ENCODE measurements at places on chromosomes 12 and 14.

DNA sequence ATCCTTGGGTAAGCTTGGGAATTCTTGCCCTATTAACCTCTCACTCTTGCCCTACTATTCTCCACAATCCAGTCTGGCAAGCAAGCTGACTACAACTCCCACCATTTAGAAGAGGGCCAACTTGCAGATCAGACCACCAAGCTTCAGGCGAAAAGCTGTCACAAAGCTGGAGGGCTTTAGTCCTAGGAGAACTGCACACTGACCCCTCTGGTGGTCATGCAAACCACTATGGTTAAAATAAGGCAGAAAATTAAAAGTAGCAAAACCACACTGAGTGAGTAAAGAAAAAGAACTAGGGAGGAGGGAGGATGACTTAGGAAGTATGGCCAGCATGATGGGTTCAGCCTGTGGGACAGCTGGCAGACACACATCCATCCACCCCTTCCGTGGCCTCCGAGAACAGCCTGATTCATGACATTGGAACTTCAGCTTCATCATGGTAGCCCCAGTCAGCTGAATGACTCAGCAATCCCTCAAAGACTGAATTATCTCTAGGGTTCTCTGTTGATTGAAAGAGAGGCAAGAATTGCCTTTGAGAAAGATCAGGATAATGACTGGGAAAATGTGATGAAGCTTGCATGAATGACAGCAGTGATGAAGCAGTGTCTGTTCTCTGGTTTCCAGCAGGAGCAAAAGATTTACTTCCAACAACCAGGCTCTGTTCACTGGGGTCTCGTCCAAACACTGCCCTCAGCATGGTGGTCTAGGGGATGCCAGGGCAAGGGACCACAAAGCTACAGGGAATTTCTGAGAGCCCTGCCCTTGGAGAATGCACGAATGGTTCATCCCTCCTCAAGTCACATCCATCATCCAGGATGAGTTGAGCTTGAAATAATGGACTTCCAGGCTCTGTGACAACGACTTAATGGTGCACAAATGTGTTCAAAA lies 24.4 kb downstream of the PITPNM2 start:
- no peak for DNase-seq

GRCh38 chr14:76181546-76181945 lies 29.8 kb downstream of the GPATCH2L start:
- DNase-seq = no peak

- no peak for DNase-seq
Observed at GRCh38 chr14:75312341-75312740, 33.7 kb downstream of the FOS start.

DNA sequence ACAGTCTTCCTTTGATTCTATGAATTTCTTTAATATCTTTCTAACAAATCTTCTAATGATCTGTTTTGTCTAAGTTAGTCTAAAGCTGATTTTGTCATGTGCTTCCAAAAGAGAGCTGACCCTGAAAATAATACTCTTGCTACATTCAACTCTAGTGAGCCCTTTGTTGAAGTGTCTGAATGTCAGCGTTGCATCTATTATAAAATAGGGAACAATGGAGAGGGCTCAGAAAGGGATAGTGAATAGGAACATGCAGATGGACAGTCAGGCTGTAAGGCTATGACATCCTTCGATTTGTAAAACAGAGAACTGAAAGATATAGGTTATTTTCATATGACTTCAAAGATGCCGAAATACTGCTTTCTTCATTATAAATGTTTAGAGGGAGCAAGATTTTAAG lies 304.5 kb downstream of the GALC start:
- no peak for DNase-seq

DNA sequence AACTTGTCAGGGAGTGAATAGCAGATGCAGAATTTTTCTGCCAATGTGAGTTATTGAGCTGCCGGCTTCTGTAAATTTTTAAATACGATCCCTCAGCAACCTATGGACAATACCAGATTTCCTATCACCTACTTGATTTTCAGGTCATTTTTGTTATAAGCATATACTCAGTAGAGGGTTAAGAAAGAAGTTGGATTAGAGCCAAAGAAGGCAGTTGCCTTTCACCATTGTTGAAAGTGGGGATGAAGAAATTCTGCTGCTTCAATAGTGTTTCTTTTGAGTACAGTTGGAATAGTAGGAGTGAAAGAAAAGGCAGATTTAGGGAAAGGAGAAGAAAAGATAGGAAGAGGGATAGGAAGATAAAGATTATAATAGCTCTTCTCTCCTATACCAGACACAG lies 197.1 kb downstream of the ATP23 start:
- DNase-seq = no peak

DNA sequence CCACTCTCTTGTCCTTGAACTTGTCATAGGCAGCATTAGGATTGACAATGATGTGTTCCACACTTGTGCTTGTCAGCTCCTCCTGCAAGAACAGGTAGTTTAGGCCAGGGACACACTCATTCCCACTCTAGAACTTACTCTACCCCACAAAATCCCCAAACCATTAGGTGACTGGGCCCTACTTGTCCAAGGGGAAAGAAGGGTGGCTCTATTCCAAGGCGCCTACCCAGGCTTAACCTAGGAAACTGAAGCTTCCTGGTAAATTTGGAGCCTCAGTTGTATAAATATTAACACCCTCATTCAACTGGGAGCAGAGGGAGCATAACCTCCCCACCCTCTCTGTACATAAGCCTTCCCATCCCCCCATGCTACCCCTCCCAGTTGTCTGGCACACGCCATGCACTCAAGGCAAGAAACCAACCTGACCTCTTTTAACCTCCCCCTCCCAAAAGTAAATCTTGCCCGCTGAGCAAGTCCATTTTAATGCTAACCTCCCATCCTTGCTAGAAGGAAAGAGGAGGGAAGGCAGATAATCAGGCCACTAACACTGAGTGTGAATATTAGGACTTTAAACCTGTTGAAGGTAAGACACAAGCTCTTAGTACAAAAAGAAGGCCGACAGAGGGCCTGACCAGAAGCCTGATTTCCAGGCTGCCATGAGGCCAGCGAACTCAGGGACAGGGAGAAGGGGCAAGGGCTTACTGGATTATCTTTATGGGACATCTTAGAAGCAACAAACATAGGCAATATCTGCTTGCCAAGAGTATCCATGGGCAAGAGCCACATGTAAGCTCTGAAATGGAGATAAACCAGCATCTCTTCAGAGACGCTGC lies 11.0 kb downstream of the DCTN2 start:
- no peak for DNase-seq

GRCh38 chr12:19121449-19122018 lies 8.0 kb upstream of the PLEKHA5 start:
- no peak for DNase-seq

DNA sequence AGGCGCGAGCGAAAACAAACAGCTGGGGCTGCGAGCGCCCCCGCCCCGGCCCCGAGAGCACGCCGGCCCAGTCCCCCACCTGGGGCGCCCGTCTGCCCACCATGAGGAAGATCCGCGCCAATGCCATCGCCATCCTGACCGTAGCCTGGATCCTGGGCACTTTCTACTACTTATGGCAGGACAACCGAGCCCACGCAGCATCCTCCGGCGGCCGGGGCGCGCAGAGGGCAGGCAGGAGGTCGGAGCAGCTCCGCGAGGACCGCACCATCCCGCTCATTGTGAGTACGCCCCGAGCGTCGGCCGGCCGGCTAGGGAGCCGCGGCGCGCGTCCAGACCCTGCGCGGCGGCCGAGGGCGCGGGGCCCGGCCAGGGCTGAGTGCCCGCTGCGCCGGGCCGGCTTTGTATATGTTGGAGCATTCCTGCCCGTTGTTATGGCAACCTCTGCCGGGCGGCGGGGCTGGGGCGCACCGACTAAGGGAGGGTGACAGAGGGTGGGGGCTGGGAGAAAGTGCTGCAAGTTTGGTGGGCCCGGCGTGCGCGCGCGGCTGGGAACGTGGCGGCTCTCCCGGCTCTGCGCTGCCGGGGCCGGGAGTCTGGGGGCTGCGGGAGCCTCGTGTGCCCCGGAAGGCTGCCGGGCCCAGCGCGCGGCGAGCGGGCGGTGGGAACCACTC lies 367 bp downstream of the GALNT16 start:
- DNase-seq = no peak

DNA sequence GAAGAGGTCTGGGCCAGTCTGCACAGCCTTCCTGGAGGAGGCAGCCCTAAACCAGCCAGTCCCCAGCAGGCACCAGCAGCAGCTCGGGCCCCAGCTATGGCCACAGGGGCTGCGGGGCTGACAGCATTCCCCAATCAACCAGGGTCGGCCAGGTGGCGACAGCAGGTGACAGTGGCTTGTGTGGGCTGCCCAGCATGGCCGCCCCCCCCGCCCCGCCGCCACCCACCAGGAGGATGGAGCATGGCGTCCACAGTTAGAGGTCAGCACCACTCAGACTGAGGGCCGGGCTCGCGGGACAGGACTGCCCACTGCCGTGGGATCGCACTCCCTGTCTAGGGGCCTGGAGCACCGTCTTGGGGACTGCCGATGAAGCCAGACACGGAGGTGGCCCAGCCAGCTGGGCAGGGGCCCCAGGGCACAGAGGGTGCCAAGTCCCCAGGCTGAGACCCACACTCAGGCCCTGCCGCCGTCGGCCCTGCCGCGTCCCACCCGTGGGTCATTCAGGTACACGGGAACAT lies 15.0 kb downstream of the AKT1 start:
- DNase-seq = no peak

DNA sequence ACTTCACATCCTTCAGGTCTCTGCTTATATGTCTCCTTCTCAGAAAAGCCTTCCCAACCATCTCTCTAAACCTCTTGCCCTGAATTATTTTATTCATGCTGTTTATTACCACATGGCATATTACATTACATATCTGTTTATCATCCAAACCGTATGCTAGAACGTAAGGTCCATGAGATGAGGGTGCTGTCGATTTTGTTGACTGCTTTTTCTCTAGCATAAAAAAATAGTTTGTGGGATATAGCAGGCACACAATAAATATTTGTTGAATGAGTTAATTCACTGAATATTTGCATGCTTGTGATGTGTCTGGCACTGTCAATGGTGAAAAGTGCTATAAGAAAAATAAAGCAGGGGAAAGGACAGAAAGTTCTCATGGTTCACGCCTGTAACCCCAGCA lies 22.9 kb downstream of the SAMD4A start:
- no peak for DNase-seq

DNA sequence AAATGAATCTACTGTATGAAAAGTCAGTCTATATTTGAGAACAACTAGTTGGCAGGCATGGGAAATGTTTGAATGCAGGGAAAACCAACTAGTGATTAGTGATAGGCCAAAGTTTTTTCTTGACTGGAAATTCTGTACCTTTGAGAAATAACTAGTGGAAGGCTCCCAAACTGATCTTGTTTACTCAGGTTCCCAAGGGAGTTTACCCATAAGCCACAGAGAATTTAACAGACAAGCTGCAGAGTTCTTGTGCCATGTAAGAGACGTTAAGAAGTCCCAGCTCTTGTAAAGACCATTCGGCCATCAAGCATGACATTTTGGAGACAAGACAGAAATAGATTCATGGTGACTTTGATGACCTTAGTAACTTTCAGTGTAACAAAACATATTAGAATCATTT lies 1882.8 kb upstream of the SEL1L start:
- DNase-seq = no peak

DNA sequence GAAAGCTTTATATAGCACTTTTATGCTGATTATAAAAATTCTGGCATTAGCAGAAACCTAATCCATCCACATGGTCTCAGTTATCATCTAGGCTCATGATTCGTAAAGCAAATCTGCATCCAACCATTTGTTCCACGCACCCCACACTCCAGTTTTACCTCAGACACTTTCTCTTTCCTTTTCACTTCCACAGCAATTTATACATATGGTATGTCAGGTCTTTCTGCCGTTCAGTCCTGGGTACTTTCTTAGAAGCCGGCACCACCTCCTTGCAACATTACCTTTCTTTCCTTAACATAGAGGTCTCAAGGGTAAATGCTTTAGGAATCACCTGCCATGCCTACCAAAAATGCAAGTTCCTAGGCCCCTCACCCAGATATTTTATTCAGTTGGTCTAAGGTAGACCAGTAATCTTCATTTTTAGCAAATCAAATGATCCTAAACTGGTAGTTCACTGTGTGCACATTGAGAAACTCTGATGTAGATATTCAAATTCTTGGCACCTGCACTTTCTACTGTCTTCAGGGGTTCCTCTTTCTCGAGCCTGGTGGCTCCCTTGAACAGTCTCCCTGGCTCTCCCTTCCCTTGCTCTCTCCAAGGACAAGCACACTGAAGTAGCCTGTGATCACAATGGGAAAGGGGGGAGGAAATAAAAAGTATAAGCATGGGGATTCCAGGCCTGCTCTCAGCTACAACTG lies 2.8 kb upstream of the KRAS start:
- DNase-seq = no peak

- no peak for DNase-seq
Observed at GRCh38 chr12:52945389-52946232, 3.3 kb upstream of the KRT18 start.
